Keratinocyte (primary cell): ENCODE measurements at places on chromosomes 13 and 19. TPM values are rescaled to one million over a fixed set of nuclear protein-coding genes. Genes with fewer than 3 reads are reported as not detected.

Gene ZNF492
- polyA plus RNA-seq = 0.15 to 0.43 TPM (median 0.36 TPM) in 3 replicates

Gene PRKCG
- polyA plus RNA-seq = not detected in 3 replicates

DNA sequence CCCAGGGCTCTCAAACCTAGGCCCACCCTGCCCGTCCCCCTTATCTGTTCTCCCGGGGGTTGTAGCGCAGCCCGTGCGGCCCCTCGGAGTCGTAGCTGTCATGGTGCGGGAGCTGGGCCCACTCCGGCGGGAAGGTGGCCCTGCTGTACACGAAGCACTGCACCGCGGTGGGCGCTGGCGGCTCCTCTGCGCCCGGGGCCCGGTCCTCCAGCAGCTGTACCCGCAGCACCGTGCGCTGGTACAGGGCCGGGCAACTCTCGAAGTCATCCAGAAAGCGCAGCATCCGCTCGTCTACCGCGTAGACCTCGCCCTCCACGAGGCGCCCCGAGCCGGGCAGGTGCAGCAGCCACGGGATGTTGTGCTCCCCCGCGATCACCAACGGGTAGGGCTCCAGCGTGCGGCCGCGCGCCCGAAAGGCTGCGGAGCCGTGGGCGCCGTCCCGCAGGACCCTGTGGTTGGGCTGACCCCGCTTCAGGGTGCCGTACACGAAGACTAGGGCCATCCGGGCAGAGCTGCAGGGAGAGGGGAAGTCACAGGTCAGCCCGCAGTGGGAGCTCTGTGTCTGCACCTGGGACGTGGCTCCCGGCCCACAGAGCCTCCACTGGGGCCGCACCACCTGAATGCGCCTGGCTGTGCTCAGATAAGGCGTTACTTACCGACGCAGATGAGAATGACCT, 56.4 kb downstream of the GGACT start:
- no peak for DNase-seq

- no peak for DNase-seq
Measured at GRCh38 chr19:32220951-32221350, 124.5 kb upstream of the ZNF507 start.

DNA sequence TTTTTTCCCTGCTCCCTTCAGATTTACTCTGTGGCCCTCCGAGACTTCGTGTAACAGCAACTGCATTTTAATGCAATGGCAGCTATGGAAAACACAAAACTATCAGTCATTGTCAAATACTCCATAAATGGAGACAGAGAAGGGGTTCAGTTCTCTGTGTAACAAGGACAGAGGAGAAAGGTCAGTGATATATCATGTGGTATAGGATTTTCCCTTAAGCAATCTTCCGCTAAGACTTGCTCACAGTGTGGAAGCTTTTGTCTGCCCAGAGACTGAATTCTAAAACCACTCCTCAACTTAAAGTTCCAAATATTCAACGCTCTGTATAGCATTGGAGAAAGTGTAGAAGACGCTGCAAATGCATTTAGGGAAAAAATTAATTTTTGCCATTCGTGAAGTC, 111.3 kb upstream of the EDNRB start:
- DNase-seq = no peak

GRCh38 chr19:38319421-38320258, at the start of gene KCNK6:
Gene KCNK6, plus strand, starts transcription at chr19:38319845. Its CDS starts 106 bp downstream, at chr19:38319951.
- DNase-seq = no peak

DNA sequence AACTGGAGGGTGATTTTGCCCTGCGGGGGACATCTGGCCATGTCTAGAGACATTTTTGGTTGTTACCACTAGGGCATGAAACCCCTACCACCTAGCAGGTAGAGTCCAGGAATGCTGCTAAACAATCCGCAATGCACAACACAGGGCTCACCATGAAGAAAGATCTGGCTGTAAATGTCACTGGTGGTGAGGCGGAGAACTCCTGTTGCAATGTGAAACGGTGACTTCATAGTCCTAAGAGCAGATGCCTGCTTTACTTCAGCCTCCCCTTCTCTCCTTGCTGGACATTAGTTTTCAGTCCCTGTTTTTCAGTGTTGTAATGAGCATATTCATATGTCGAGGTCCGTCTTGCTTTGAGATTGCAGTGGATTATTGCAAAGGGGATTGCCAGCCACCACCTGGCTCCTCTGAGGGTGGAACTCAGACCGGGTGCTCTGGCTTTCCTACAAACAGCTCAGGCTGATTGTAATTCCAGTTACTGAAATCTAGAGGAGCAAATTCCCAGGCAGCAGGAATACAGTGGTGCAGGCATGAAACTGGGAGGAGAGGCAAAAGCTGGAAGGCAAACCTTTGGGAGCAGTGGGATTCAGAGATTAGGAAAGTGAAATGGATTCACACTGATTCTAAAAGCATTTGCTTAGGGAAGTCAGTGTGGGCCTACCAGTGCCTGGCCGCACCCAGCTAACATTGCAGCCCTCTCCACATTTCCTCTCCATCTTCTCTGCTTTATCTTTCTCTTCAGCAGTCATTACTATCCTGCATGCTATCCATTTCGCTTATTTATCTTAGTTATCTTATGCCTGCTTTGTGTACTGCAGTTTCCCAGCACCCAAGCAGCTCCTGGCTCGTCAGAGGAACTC, 76.1 kb upstream of the PCDH8 start:
- DNase-seq = no peak
